ENCODE measurements at places on chromosomes 2 and 18.
A peak's percentile ranks its signal among the peaks of the same experiment; 100 is the strongest.

DNA sequence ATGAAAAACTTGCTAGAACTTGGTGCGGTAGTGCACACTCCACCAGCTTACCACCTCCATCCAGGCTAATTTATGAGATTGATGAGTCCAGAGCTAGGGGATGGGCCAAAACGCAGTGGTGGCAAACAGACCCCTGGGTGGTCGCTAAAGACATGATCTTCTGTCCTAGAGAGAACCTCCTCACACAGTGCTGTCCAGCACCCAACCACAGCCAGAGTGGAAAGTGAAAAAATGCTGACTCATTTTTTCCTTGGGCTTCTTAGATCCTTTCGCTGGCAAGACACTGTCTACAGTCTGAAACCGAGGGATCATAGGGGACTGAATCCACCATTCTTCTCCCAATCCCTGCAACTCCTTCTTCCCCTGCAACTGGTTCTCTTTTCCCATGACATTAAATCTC, 4.1 kb downstream of the ANTXR1 start:
- no peak for DNase-seq

DNA sequence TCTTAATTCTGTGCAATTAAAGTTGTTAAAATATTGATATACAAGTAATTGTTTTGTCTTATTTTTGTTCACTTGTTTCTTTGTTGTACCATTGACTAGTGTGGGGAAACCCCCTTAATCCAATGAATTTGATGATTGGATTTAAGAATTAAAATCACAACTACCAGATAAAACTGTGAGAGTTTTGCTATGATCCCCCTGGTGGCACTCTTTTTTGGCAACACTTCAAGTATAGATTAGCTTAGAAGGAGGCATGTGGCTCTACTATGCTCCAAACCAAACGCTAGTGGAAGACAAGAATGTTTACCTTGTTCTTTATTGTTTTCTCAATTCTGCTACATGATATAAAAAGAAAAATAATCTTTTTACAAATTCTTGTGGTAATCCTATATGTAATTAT, 477.8 kb upstream of the ETAA1 start:
- DNase-seq = no peak

DNA sequence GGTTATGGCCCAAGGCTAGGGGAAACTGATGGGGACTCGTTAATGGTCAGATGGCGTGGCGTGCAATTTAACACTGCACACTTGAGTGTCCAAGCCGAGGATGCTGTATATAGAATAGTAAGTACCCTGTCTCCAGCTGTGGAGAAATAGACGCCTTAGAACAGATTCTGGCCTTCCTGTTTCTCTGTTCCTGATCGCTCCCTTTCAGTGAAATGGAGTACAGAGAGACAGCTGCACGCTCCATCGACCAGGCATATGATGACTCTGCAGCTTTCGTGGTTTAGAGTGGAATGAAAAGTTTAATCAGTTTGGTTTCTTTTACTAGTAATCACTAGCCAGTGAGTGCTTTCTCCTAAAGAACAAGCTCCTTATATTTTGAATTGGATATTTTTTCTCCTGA, 213.4 kb downstream of the NEDD4L start:
- peak; percentile 75 for DNase-seq

GRCh38 chr2:69601179-69601612, 42.3 kb downstream of the AAK1 start:
- DNase-seq = peak; percentile 77

GRCh38 chr2:31958140-31958717, 52.6 kb downstream of the MEMO1 start:
- DNase-seq = no peak

GRCh38 chr2:160372585-160372984, 121.0 kb downstream of the RBMS1 start:
- DNase-seq = no peak

DNA sequence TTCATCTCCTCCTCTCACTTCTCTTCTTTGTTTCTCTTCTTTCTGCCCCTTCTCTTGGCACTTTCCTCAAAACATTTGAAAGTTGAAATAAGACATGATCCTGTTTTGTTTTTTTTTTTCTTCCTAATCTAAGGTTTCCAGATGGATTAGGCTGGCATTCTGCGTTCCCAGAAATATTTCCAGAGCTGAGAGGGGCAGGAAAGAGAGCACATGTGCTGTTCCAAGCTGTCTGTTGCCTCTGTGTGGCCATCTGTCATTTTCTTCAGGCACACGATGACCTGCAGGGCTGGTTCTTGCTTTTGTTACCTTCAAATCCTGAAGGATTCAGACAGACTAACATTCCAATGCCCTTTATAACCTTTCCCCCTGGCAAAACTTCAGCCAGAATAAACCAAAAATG, 142.9 kb downstream of the RNF144A start:
- no peak for DNase-seq

DNA sequence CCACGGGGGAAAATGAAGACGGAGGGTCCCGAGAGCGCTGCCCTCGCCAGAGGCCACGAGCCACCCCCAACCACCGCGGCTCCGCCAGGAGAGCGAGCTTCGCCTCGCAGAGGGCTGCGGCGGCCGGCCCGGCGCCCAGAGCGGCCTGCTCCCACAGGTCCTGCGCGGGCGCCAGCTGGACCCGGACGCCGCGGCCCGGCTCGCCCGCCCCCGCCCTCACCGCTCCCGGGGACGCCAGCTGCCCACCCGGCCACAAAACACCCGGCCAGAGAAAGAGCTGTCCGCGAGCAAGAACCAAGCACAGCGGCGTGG, 709 bp downstream of the PTPN2 start:
- DNase-seq = no peak

DNA sequence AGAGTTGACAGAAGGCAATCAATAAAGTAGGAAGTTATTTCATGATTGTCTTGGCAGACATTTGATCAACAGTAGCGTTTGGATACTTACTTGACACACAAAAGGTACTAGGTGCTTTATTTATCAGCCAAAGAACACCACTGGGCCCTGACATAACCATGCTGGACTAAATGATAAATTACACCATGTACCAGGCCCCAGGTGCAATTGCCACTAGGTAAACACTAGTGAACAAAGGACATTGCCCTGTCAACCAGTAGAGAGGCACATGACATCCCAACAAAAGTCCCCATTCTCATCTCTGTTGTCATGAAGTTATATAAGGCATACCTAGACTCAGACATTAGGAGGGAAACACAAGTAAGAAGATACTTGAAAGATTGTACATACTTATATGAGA, 747.2 kb downstream of the SATB2 start:
- no peak for DNase-seq

DNA sequence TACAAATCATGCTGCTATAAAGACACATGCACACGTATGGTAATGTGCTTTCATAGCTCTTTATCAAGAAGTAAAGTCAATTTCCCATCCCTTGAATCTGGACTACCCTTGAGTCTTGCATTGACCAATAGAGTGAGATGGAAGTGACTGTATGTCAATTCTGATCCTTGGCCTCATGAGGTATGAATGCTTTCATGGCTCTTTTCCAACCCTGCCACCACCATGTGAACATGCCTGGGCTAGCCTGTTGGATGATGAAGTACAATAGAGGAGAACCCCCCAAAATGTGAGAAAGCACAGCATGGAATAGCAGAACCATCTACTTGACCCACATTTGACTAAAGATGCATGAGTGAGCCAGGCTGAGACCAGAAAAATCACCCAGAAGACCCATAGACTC, 237.0 kb downstream of the NYAP2 start:
- no peak for DNase-seq

GRCh38 chr2:181037922-181038321, 57.5 kb downstream of the UBE2E3 start:
- no peak for DNase-seq

DNA sequence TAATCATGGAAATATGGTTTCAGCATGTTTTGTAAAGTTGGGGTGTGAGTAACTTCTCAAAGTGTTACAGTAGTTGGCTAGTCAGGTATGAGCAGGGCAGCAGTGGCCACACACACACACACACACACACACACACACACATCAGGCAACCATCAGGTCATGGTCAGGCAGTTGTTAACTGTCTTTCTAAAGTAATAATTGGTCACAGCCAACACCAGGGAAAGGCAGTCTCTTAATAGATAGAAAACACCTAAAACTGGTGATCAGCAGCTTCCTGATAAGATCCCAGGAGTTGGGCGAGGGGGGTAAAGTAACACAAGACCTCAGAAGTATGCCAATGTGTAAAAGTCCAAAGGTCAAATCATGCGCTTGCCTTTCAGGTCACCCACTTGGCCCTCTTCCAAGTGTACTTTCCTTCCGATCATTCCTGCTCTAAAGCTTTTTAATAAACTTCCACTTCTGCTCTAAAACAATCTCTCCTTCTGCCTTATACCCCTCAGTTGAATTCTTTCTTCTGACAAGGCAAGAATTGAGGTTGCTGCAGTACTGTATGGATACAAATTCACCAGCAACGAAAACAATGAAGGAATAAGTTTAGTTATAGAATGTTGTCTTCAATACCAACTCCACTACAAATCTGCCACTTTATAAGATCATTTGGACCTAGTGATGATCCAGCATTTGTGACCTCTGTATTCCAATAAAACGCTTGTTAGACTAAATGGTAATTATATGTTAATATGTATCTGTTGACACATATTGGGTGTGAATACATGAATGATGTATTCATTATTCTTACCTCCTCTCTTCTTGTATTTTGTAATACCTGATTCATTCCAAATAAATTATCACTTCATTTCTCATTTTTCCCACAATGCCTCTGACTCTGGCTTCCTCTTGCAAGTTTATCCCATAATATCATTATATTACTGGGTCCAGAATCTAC, 254.3 kb downstream of the METTL4 start:
- no peak for DNase-seq

- no peak for DNase-seq
Observed at GRCh38 chr2:132824716-132825115, 154.7 kb upstream of the LYPD1 start.

DNA sequence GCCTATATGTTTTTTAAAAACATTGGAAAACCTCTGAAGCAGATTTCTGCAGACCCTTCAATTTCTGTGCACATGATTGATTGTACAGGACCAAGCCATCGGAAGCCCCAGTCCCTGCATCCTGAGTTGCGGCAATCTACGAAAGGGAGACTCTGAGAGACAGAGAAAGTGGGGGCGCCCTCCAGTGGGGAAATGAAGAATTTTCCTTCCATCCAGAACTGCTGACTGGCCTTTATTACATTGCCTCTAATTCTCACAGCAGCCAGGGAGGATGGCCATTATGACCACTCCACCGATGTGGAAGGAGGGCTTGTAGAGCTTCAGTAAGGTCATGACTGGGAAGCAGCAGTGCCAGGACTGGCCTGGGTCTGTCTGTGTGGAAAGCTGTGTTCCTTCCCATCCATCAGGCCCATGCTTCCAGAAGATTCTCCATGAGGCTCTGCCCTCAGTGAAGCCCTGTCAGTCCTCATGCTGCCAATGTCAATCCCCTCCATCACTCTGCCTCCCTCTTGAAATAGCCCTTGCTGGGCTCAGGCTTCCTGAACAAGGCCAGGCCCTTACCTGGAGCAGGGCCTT, 20.0 kb upstream of the RESP18 start:
- DNase-seq = peak; percentile 84

Data from OCI-M1 (cell line).